Activated T-helper 1 cell treated with anti-CD3 and anti-CD28 coated beads, Interleukin-2, amount 50 U/mL, for 16 hours (primary cell): ENCODE measurements at places on chromosomes 4 and X.

GRCh38 chr4:139515531-139515958 lies 40.5 kb downstream of the SETD7 start:
- no peak for DNase-seq

- DNase-seq, result no peak
Measured at GRCh38 chrX:10433296-10433965, 187.0 kb downstream of the MID1 start.

GRCh38 chrX:150182161-150182560 lies 181.0 kb upstream of the MAMLD1 start:
- no peak for DNase-seq

DNA sequence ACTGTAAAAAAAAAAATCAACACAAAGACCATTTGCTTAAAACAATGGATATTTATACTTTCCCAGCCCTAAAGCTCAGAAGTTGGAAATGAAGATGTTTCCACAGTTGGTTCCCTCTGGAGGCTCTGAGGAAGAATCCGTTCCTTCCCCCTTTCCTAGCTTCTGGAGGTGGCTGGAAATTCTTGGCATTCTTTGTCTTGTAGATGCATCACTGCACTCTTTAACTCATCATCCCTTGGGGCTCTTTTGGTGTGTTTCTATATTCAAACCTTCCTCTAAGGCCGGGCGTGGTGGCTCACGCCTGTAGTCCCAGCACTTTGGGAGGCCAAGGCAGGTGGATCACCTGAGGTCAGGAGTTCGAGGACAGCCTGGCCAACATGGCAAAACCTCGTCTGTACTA lies 78.7 kb downstream of the VCX3A start:
- DNase-seq, result no peak

GRCh38 chr4:77120886-77121508 lies 36.0 kb upstream of the CCNG2 start:
- no peak for DNase-seq

- DNase-seq, result no peak
Measured at GRCh38 chrX:109347632-109348031, 134.3 kb downstream of the GUCY2F start.

DNA sequence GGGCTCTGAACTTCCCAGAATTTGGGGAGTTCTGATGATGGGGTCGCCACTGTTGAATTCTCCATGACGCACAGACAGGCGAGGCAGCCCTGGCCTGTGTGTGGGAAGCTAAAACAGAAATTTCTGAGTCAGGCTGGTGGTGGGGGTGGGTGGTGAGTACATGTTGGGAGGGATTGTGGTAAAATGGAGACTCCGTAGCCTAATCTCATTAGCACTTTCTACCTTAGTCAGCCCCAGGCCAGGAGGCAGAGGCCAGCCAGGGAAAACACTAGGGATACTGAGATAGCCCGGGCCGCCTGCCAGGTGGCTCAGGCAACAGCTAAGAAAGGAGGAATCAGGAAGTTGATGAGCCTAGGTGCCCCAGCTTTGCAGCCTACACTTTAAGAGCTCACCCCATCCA lies 39.3 kb upstream of the NHSL2 start:
- no peak for DNase-seq

- no peak for DNase-seq
Measured at GRCh38 chr4:534101-534575, 35.1 kb downstream of the PIGG start.

GRCh38 chr4:101419336-101420135 lies 72.2 kb upstream of the PPP3CA start:
- no peak for DNase-seq

- no peak for DNase-seq
Measured at GRCh38 chr4:119028296-119028695, 107.3 kb upstream of the MYOZ2 start.

DNA sequence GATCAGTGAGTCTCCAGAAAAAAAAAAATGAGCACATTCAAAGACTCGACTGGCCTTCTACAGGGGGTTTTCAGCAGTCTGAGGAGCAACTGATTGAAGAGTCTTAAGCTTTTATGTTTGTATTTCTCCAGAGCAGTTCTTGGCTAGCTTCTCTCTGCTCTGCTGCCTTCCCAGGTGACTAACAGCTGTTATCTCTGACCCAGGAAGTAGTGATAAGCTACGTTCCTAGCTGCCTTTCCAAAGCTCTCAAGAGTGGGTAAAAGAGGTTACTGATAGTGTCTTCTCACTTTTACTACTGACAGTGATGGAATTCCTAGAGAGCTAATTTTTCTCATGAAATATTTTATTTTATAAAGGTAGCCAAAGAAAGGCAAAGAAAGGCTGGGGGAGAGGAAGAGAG lies 66.6 kb downstream of the ENOX2 start:
- no peak for DNase-seq

DNA sequence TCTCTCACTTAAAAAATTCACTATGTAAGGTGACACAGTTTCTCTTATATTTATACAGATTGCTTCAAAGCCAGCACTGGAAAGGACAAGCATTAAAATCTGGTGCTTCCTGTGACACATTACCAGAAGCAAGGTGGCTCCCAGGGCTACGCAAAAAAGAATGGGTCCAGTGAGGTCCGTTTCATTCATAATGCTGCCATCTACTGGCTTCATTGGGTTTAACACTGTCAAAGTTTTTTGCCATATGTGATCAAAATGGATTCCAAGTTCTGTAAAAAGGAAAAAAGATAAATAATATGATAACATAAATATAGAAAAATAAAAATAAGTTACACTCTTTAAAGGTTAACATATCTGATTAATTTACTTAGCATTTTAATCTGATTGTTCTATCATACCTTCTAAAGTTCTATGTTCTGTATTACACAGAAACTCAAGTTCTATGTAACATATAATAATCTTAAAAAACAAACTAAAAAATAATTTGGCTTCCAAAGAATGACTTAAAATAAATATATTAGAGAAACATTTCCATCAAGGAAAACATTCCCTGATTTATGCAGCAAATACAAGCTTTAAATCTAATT lies 22.1 kb downstream of the YIPF7 start:
- no peak for DNase-seq

DNA sequence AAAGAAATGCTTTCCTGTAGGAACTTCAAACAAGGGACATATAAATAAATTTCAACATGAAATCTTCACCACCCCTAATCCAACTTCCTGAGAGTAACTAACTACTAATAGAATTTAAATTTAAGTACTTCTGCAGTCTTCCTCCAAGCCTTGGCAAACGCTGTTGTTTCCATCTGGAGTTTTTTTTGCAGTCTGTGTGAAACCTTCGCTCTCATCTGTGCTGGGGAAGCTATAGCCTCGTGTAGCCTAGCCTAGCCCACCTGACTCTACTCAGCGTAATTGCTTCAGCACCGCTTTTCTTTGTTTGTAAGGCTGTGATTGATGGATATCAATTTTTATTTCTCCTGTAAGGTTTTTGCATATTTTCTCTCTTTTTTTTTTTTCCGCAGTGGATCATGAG lies 30.9 kb downstream of the STOX2 start:
- DNase-seq, result no peak

DNA sequence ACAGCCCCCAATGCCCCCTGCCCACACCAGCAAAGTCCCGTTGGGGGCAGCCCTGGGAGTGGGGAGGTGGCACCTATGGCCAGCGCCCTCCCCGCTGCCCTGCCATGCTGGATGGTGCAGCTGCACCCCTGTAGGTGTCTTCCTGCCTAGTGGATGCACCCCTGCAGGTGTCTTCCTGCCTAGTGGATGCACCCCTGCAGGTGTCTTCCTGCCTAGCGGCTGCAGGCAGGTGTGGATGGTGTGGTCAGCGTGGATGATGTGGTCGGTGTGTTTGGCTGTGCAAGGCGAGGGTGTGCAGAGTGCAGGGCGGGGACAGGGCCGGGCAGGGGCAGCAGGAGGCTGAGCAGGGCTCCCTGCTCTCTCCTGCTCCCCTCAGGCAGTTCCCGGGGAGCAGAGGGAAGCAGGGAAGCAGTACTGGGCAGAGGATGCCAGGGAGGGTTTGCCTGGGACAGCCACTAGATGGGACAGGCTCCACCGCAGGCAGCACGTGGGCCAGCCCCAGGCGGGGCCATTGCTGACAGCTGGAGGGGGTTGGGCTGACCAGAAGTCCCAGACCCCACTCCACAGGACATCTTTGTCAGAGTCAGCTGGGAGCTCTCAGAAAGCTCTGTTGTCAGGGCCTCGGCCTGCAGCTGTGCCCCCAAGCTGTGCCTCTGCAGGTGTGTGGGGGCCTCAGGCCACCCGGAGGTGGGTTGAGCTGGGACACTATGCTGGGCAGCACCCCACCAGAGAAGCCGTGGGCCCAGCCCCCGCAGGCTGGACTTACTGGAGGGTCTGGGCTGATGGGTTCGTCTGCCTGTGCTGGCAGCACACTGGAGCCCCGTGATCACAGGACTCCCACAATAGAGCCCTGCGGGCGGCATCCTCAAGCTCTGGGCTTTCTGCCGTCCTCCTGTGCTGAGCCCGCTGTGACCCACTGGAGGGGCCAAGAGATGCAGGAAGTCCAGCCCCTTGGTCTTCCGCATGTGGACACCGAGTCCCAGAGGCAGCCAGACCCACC lies 23.7 kb downstream of the DOK7 start:
- no peak for DNase-seq

DNA sequence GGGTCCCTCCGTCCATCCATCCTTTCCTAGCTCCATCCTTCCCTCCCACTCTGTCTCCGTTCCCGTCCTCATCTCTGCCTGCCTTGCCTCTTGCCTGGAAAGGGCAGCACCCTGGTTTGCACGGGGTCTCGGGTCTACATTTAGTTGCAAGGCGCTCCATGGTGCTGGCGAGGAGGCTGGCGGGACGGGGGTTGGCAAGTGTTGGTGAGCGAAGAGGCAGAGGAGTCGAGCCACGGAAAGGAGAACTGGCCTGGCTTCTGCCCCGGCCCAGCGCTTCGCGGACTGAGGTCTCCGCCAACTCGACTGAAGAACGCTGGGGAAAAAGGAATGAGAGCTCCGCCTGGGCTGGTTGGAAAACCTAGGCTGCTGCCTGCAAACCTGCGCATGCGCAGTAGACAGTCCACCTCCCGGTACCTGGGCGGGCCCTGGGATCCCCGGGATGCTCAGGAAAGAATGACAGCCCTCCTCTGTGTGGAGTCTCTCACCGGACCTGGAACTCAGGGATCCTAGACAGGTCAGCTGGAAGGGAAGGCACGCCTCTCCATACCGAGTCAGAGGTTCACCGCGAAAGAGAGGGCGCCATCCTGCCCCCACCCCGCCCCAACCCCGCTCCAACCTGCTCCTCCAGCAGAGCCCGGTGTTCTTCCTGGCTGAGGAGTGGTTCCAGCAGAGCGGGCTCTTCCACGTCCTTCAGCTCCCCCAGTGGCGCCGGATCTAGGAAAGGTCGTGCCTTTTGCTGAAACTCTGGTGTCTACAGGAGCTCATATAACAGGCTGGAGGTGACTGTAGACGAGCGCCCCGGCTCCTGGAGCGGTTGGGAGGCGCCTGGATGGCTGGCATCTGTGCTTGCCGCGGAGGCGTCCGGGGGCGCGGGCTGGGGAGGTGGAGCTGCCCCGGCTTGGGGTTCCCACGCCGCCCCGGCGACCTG lies 6.0 kb downstream of the FRG2 start:
- no peak for DNase-seq

DNA sequence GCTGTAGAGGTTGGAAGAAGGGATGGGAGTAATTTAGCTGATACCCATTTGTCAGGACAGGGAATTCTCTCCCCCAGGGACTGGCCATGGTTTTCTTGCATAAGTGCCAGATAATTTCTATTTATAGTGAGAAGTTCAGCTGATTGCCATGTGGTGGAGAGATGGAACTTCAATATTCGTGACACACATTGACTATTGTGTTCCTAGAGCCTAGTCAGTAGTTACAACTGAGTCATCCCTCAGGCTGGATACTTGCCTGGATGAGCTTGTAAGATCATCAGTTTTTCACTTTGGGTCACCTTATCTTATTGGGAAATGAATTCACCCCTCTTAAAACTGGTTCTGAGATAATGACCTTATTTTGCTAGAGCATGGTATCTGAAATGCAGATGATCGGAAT lies 32.2 kb downstream of the CFAP299 start:
- no peak for DNase-seq

DNA sequence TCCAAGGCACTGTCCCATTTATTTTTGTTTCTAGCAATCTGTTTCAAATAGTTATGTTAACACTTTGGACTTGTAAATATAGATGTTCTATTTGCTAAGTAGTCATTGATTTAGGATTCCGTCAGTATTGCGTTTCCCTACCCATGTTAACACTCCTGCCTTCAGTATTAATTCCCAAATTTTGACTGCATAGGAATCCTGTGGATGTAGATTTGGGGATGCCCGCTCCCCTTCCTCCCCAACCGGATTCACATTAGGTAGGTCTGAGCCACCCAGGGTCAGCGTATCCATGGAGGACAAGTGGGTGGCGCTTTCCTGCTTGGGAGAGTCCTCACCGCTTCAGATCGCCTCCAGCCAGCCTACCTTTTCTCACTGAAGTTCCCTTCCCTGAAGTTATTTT lies 1.1 kb upstream of the SORBS2 start:
- no peak for DNase-seq

- DNase-seq, result no peak
Measured at GRCh38 chr4:73855406-73855805, 2.3 kb downstream of the PF4V1 start.

DNA sequence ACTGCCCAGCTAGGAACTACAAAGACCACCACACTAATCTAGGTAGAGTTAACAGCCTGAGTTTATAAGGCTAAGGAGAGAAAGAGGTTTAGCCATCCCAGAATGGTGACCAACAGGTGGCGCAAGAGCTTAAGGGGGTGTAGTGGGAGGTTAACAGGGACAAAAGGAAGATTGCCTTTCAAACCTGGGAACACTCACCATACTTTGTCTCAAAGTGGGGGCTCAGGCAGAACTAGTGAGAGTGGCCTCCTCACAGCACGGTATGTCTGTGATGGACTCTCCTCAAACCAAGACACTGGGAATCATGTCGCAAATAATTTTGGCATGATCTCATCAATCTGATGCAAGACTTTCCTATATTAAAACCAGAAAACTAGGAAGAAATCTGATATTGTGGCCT lies 23.4 kb downstream of the CCNI start:
- peak; percentile 22 for DNase-seq

DNA sequence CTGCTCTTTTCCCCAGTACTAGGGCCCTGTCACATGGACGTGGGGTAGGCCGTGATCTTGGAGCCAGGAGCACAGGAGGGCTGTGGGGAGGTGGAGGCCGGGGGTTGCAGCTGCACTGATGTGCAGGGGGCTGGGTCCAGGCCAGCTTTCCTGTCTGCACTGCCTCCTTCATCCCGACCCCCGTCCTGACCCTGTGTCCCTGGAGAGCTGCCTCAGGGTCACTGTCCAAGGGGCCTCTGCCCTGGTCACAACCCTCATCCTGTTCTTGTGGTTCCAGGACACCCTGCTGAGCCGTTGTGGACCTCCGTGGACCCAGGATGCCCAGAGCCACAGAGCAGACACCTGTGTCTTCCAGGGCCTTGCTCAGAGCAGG lies 91.7 kb upstream of the ADRA2C start:
- no peak for DNase-seq
